HS-27A (cell line): ENCODE measurements at places on chromosomes 4 and X.
A peak's percentile ranks its signal among the peaks of the same experiment; 100 is the strongest.

DNA sequence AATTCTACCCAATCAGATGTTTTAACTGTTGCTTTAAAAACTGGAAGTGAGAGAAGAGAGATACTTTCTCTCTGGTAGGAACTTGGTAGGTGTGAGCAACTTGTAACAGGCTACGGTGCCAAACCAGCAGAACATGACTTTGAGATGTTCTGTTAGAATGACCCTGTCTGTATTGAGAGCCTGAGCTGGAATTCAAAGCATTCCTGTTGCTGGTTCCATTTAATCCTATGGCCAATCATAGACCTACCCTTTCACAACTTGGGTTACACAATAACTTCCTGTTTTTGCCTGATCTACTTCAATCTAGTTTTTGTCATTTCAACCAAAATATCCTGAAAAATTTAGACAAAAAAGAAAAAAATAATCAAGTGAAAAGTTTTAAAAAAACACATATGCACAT lies 1.7 kb upstream of the PRRG1 start:
- DNase-seq, result no peak

DNA sequence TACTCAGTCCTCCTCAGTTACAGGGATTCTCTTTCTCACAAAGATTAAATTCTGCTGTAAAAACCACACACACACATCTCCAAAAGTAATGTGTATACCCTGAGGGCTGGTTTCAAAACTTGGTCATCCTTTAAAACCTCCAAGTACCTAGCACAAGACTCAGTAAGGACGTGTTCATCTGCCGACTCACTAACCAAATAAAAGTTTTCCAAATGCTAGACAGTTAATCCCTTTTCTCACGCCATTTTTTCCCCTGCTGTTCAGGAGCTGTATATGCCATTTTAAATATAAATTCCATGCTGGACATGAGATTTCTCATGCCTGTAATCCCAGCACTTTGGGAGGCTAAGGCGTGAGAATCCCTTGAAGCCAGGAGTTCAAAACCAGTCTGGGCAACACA lies 3.9 kb upstream of the SAT1 start:
- DNase-seq, result no peak

- no peak for DNase-seq
Measured at GRCh38 chrX:14934423-14934822, 61.2 kb downstream of the MOSPD2 start.

DNA sequence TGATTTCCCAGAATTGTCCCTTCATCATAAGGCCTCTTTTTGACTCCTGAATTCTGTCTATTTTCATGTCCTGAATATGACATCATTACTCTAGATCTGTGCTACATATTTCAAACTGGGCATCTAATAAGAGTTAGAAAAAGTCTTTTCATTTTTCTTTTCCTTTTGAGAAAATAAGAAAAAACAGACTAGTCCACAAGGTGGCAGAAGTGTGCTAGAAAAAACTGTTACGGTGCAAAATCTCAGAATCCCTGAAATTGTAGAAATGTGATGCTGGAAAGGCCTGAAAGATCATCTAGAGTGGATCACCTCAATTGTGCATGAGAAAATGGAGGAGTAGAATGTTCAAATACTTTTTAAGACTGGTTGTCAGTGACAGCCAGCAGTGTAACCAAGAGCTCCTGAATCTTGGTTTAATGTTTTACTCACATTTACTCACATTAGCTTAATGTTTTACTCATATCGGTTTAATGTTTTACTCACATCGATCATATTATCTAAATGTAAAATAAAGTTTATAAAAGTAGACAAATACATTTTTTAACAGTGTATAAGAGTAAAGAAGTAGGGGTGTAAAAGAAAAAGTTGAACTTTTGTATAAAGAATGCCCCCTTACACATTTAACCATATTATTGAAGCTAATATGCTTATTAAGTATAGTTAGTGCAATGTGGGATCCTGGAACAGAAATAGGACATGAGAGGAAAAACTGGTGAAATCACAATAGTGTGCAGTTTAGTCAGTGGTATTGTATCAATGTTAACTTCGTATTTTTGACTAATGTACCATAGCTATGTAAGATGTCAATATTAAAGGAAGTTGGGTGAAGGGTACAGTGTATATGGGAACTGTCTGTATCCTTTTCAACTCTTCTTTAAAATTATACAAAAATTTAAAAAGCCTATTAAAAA lies 15.2 kb downstream of the ASB11 start:
- no peak for DNase-seq

- DNase-seq, result no peak
Measured at GRCh38 chrX:3811331-3812311, 98.2 kb upstream of the PRKX start.

DNA sequence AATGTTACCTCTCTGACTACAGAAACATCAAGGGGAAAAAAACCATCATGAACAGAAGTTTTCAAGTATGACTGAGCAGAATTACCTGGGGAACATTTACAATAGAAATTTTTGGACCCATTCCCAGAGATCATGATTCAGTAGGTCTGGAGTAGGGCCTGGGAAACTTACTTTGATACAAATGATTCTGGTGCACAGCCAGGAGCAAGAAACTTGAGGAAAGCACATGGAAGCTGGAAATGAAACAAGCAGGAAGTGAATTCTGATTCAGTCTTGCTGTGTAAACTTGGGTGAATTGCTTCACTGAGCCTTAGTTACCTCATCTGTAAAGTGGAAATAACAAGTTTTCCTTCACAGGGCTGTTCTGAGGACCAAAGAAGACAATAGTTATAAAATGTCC lies 192.5 kb upstream of the TAPT1 start:
- no peak for DNase-seq

GRCh38 chr4:31068257-31069075 lies 348.3 kb downstream of the PCDH7 start:
- no peak for DNase-seq

DNA sequence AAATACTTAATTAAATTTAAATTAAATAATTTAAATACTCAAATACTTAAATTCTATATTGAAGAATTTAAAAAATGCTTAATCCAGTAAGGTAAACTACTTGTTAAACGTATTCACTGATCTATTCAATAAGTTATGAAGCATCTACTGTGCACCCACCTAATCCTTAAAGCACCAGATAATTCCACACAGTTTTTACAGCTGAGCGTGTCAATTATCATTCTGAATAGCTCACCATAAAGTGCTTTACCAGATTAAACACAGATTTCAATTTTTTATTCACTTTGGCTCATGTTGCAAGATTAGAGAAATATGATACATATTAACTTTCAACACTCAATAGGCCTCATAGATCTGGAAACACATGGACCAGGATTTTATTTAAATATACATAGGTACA lies 79.2 kb upstream of the DDIT4L start:
- no peak for DNase-seq

GRCh38 chr4:128298852-128299251 lies 11.2 kb upstream of the PGRMC2 start:
- no peak for DNase-seq

GRCh38 chrX:16120431-16120830 lies 2.9 kb upstream of the GRPR start:
- DNase-seq, result no peak

DNA sequence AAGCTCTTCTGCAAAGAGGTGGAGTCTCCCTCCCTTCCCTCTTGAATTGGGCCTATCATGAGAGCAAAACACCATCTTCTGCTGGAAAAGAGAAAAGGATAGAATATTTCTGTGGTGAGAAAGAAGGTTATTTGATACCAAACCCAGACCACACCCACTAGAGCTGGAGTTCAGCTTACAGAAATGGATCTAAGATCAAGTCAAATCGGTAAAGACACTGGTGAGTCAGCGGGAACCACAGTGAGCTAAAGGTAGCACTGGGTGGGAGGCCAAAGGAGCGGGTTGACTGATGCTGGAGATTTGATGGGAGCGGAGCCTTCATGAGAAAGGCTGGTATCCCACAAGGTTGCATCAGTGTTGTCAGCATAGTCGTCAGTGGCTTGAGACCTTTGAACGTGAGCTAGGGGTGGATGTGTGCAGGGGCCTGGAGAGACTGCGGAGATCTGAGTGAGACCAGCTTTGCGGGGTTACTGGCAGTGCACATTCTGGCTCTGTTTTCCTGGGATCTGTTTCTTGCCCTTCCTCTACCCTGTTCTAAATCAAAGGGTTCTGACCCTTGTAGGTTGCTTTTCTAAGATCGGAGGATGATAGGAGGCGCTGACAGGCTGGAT lies 106.4 kb upstream of the SCOC start:
- DNase-seq, result peak; percentile 84

GRCh38 chr4:145735347-145735675 lies 55.4 kb downstream of the C4orf51 start:
- peak; percentile 97 for DNase-seq

DNA sequence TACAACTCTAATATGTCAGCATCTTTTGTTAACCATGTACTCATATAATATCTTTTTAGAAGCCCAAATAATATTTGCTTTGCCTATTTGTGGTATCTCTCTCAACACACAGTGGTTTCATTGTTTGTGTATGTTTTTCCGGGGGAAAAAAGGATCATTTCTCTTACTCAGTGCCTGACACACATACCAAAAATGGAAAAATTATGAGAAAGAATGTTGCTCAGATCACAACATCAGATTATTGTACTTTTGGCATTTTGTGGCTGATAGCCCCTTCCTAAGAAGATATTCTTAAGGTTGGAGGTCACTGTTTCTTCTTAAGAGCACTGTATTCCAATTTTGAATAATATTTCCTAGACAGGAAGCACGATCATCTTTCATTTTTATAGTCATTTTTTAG lies 93.6 kb downstream of the PDLIM5 start:
- DNase-seq, result peak; percentile 63

GRCh38 chr4:15376145-15376544 lies 51.7 kb upstream of the C1QTNF7 start:
- no peak for DNase-seq

DNA sequence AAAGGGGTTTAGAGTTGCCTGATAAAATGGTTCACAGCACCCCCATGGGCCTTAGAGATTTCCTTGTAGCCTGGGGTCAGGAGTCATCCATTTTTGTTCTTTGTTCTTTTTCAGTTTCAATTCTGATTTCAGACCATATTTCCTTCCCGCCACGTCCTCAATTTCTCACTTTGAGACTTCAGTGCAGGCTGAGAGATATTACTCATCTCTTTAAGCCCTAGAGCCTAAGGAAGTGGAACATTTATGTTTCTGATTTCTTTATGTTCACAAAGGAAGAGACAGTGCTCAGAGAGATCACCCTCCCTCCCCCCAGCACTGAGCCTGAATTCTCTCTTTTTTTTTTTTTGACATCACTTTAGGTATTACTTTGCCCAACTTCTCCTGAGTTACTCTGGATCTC lies 56.3 kb downstream of the MSN start:
- no peak for DNase-seq

- no peak for DNase-seq
Measured at GRCh38 chrX:110316351-110317060, 1.4 kb downstream of the AMMECR1 start.

DNA sequence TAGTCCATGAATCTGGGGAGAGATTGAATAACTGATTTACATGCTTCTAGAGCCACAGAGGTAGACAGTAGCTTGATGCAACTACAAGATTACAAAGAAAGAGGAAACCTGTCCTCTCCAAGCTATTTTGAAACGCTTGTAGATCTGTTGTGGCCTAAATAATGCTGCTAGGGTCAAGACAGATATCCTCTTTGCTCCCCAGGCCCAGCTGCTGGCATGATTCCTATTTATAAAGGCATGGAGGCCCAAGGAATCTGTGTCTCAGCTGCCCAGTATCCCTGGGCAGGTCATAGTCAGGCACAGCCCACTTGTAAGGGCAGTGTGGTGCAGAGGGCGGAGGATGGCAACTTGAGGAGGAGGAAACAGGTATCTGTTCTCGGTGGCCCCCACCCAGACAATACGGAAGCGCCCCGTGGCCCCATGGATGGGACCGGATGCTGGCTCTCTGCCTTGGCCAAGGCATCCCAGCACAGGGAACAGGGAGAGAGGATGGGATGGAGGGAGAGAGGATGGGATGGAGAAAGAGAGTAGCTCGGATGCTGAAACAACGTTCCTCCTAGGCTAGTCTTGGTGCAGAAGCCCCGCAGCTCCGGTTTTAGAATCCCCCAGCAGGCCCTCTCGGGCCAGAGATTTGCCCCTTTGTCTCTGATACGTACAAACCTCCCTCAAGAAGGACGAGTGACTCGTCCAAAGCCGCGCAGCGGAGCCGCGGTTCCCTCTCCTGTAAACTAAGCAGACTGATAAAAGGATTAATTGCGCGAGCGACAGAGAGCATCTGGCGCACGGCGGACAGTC lies 767 bp upstream of the SMIM20 start:
- DNase-seq, result no peak

DNA sequence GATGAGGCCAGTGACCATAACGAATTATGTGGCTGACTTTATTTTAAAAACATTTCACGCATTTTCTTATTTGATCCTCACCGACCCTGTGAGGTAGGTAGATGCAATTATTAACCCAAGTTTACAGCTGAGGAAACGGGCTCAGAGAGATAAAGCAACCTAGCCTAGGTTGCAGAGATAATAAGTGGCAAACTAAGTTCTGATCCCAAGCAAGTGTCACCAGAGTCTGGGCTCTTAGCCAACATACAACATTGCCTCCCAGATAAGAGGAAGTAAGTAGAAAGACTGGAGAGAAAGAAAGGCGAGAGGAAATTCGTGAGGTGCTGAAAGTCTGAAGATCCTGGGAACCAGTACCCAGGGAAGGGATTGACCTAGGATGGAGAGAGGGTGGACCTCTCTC lies 77.4 kb upstream of the GPR50 start:
- no peak for DNase-seq

DNA sequence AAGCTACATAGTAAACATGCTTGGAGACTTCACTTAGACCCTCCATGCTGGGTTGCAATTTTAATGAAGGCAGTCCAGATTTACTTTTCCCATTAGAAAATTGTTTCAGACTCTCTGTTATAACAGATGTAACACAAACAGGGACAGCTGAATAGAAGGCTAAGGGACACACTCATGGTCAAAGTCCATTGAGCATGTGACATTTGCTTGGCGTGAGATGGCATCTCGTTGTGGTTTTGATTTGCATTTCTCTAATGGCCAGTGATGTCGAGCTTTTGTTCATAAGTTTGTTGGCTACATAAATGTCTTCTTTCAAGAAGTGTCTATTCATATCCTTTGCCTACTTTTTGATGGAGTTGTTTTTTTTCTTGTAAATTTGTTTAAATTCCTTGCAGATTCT lies 358.2 kb upstream of the CLNK start:
- no peak for DNase-seq

- DNase-seq, result no peak
Measured at GRCh38 chrX:65463550-65463949, 71.0 kb downstream of the LAS1L start.

DNA sequence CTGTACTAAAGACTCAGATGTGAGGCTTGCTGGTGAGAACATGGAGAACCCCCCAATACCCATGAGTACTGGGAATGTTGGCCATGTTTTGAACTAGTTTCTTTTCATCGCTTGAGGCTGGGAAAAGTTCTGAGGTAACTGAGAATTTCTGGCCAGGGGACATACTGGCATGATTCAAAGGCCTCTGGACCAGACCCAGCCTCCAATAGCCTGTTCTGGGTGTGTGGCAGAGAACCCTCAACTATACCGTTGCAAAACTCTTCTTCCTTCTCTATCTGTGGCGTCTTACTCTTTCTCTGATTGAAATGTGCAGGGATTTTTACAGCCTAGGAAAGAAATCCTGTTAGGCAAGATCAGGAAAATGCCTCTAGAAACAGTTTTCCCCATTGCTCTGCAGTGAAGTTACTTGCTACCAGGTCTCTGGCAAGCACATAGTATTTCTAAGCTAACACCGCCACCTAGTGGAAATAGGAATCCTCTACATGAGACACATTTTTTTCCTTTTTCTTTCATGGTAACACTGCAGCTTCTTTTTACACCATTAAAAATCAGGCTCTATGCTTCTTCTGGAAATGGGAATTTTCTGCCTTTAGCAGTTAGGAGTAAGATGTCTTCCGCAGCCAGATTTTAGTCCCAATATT lies 170.7 kb upstream of the ZCCHC13 start:
- DNase-seq, result no peak

GRCh38 chr4:54516556-54517215 lies 141.1 kb upstream of the KIT start:
- no peak for DNase-seq
